ENCODE measurements at places on chromosomes 1 and 21. TPM values are rescaled to one million over a fixed set of nuclear protein-coding genes. Genes with fewer than 3 reads are reported as not detected.
A peak's percentile ranks its signal among the peaks of the same experiment; 100 is the strongest.

- no peak overlapping the region for H3K4me3 ChIP-seq
- DNase-seq, result no peak
- no peak overlapping the region for H3K27ac ChIP-seq
- no peaks in the 10 kb centered on the region for H3K27me3 ChIP-seq
- no peaks in the 10 kb centered on the region for H3K4me1 ChIP-seq
Measured at GRCh38 chr1:42978317-42979035, 19.8 kb upstream of the SLC2A1 start.

DNA sequence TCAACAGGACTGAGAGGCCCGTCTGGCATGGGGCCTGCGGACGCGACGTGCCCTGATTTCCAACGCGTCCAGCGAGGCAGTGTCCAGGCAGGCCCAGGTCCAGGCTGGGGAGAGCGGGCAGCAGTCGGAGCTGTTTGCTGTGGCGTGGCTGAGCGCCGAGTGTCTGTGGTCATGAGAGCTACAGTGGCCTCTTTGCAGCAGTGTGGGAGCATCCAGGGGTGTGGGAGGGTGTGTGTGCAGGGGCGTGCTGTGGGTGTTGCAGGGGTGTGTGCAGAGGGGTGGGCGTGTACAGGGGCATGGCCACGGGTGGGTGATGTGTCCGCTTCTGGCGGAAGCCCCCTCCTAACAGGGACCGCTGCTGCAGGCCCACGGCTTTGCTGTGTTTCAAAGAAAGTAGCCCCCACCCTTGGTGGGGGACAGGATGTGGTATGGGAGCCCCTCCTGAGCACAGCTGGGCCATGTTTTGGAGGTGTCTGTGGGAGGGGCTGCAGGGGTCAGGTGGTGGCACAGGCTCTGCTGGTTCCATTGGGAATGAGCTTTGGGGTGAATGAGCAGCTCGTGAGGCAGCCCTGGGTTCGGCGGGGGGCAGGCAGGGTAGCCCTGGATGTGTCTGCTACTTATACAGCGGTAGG, 17.7 kb downstream of the PLCH2 start:
- H3K4me1 ChIP-seq, result no peaks in the 10 kb centered on the region
- no peaks in the 10 kb centered on the region for H3K36me3 ChIP-seq
- H3K4me3 ChIP-seq, result no peak overlapping the region
- no peak for DNase-seq
- H3K27ac ChIP-seq, result no peak overlapping the region

DDI2 gene
- 24.7 TPM for total RNA-seq

GRCh38 chr1:198316546-198317100, 159.8 kb downstream of the NEK7 start:
- H3K4me3 ChIP-seq, result no peak overlapping the region
- peaks cover 1% of the 10 kb centered on the region for H3K36me3 ChIP-seq
- no peaks in the 10 kb centered on the region for H3K4me1 ChIP-seq
- H3K27ac ChIP-seq, result no peak overlapping the region

CNTN2 gene
- 0.16 TPM for total RNA-seq

DNA sequence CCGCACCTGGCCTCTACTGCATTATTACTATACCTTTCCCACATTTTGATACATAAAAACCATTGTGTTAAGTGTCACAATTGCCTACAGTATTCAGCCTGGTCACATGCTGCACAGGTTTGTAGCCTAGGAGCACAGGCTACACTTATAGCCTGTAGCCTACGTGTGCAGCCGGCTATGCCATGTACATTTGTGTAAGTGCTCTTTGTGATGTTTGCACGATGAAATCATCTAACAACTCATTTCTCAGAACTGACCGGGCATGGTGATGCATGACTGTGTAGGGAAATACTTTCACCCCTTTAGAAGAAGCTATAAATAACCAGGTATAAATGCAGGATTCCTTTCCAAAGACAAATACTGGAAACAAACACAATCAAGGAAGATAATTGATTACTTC, 12.1 kb downstream of the ERG start:
- H3K27me3 ChIP-seq, result no peaks in the 10 kb centered on the region
- no peak overlapping the region for H3K4me3 ChIP-seq
- H3K36me3 ChIP-seq, result no peaks in the 10 kb centered on the region
- no peak for DNase-seq
- H3K4me1 ChIP-seq, result peaks cover 5% of the 10 kb centered on the region

- no peak overlapping the region for H3K27ac ChIP-seq
- no peak for DNase-seq
- peaks cover 4% of the 10 kb centered on the region for H3K36me3 ChIP-seq
- no peaks in the 10 kb centered on the region for H3K27me3 ChIP-seq
- no peak overlapping the region for H3K4me3 ChIP-seq
- no peaks in the 10 kb centered on the region for H3K4me1 ChIP-seq
Measured at GRCh38 chr1:35857830-35858229, 25.2 kb upstream of the AGO1 start.

RIIAD1 gene
- not detected for total RNA-seq

OR6N1 gene
- total RNA-seq, result not detected

FCRL2 gene
- 0.29 TPM for total RNA-seq

DNA sequence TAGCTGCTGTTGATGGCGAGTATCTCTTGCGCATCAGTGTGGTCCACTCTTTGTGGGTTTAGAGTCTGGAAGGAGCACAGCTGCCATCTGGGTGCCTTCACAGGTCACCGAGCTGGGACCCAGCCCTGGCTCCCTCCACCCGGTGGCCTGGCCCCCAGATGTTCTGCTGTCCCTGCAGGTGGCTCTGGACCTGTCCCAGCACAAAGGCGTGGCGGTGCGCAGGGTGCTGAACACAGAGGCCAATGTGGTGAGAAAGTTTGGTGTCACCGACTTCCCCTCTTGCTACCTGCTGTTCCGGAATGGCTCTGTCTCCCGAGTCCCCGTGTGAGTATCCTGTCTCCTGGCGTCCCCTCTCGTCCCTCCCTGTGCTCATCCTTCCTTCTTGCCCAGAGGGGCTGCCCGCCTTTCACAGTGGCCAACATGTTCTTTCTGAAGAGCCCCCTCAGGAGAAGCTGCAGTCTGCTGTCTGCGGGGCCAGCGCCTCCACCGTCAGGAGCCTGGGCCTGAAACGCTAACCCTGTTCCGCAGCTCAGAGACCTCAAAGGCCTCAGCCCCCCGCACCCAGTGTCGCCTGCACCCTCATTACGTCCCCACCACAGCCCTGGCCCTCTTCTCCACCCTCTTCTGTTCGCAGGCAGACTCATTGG, 27.4 kb downstream of the QSOX1 start:
- no peaks in the 10 kb centered on the region for H3K4me1 ChIP-seq
- H3K4me3 ChIP-seq, result no peak overlapping the region
- peak; percentile 34 for DNase-seq
- H3K27ac ChIP-seq, result no peak overlapping the region

GRCh38 chr1:118931876-118932275, 56.3 kb downstream of the TBX15 start:
- H3K4me3 ChIP-seq, result no peak overlapping the region
- H3K27me3 ChIP-seq, result no peaks in the 10 kb centered on the region
- H3K27ac ChIP-seq, result no peak overlapping the region

KRTAP12-1 gene
- not detected for total RNA-seq

- H3K4me3 ChIP-seq, result no peak overlapping the region
- H3K27ac ChIP-seq, result no peak overlapping the region
- DNase-seq, result no peak
- peaks cover 6% of the 10 kb centered on the region for H3K4me1 ChIP-seq
Measured at GRCh38 chr1:172324761-172325160, 95.7 kb upstream of the C1orf105 start.

GRCh38 chr1:244651956-244652622, 837 bp upstream of the DESI2 start:
- no peaks in the 10 kb centered on the region for H3K27me3 ChIP-seq
- H3K4me1 ChIP-seq, result peaks cover 2% of the 10 kb centered on the region
- no peak for DNase-seq
- H3K4me3 ChIP-seq, result peak overlapping the region; percentile 35
- H3K27ac ChIP-seq, result peak overlapping the region; percentile 7
- H3K36me3 ChIP-seq, result no peaks in the 10 kb centered on the region

DNA sequence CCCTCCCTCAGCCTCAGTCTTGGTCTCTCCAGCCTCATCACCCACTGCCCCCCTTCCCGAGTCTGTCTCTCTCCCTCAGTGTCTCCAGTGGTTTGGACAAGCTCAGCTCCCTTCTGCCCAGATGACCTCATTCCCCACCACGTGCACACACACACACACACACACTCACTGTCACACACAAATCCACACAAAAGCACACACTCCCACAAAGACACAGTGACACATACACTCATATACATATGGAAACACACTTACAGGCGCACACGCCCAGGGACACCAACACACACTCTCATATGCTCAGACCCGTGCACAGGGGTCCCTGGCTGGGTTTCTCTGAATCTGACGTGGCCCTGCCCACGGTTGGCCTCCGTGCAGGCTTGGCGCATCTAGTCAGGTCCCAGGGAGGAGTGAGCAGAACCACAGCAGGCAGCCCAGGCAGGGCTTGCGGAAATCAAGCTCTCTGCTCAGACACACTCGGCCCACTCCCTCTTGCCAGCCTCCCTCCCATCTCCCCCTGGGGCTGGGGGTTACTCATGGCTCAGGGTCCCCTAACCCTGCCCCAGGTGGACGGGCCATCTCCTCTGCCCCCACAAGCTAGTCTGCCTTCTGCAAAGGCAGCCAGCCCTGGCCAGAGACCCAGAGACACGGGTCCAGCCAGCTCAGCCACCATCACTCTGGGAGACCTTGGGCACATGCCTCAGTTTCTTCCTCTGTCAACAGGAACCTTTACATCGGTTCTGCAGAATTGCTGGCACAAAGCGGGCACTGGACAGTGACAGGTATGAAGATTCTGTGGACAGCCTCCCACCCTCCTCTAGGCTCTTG, 38.5 kb upstream of the FAM131C start:
- no peaks in the 10 kb centered on the region for H3K27me3 ChIP-seq
- H3K4me3 ChIP-seq, result no peak overlapping the region
- no peak overlapping the region for H3K27ac ChIP-seq
- no peaks in the 10 kb centered on the region for H3K4me1 ChIP-seq
- H3K36me3 ChIP-seq, result no peaks in the 10 kb centered on the region
- peak; percentile 75 for DNase-seq

DNA sequence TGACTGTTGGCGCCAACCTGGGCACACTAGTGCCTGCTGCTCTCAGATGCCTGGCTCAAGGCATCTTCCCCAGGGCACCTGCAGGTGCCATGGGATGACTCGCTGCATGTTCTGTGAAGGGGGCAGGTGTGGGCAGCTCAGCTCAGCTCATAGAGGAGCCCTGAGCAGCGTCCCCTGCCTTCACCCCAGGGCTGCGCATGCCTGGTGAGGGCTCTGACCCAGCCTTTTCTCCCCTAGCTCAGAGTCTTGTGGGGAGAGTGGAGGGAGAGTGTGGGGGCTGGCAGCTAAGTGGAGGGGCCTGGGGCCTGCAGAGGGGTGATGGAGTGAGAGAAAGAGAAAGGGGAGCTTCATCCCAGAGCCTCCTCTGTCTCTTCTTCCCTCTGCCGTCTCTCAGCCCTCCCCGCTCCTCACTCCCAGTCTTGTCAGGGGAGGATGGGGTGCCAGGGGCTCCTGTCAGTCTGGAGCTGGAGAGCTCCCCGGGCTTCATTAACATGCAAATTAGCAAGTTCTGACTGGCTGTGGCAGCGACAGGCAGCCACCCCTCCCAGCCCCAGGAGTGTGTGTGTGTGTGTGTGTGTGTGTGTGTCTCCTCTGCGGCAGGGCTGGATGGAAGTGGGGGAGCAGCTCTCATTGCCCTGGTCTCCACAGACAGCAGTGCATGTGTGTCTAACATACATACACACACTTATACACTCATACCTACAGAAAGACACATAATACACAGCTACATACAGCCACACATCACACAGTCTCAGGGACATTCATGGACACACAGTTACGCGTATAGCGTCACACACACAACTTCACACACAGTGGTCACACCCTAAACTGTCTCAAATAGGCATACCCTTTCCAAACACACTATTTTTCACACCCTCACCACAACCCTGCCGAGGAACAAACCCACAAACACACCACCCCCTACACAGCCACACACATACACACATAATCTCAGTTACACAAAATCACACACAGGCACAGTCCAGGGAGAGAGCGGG, 34.0 kb downstream of the FOXO6 start:
- H3K27me3 ChIP-seq, result no peaks in the 10 kb centered on the region
- H3K4me1 ChIP-seq, result no peaks in the 10 kb centered on the region
- no peak for DNase-seq
- no peak overlapping the region for H3K27ac ChIP-seq
- no peak overlapping the region for H3K4me3 ChIP-seq
- H3K36me3 ChIP-seq, result no peaks in the 10 kb centered on the region

AMY1A gene
- not detected for total RNA-seq

DIRAS3 gene
- total RNA-seq, result 2.1 TPM

GRCh38 chr21:43975469-43976098, 36.5 kb upstream of the TRAPPC10 start:
- H3K27ac ChIP-seq, result no peak overlapping the region
- DNase-seq, result peak; percentile 91
- no peaks in the 10 kb centered on the region for H3K27me3 ChIP-seq
- no peaks in the 10 kb centered on the region for H3K36me3 ChIP-seq
- H3K4me1 ChIP-seq, result no peaks in the 10 kb centered on the region
- no peak overlapping the region for H3K4me3 ChIP-seq

- H3K4me1 ChIP-seq, result no peaks in the 10 kb centered on the region
- no peaks in the 10 kb centered on the region for H3K27me3 ChIP-seq
- H3K27ac ChIP-seq, result no peak overlapping the region
Measured at GRCh38 chr21:15788847-15789523, 59.2 kb downstream of the USP25 start.

LCA5L gene
- 0.39 TPM for total RNA-seq

TDRD10 gene
- total RNA-seq, result 16.5 TPM

MFSD2A gene
- total RNA-seq, result 1.3 TPM

ALX3 gene
- total RNA-seq, result not detected

GRCh38 chr1:227947676-227948492, at the start of gene WNT9A:
WNT9A (minus strand) TSS chr1:227947932; CDS start chr1:227947887, 45 bp downstream.
- no peak within 1 kb of the TSS for H3K27ac ChIP-seq
- no peaks in the 10 kb centered on the region for H3K4me1 ChIP-seq
- H3K4me3 ChIP-seq, result peak within 1 kb of the TSS; percentile 35
- peak; percentile 52 for DNase-seq
